ENCODE measurements at places on chromosomes 11 and 22. TPM values are rescaled to one million over a fixed set of nuclear protein-coding genes. Genes with fewer than 3 reads are reported as not detected.

GRCh38 chr22:30182350-30182745 lies 64.2 kb downstream of the LIF start:
- H3K36me3 ChIP-seq, result no peaks in the 10 kb centered on the region
- peaks cover 88% of the 10 kb centered on the region for H3K4me1 ChIP-seq
- peak overlapping the region; percentile 80 for H3K27ac ChIP-seq
- no peaks in the 10 kb centered on the region for H3K27me3 ChIP-seq
- no peak overlapping the region for H3K4me3 ChIP-seq

DNA sequence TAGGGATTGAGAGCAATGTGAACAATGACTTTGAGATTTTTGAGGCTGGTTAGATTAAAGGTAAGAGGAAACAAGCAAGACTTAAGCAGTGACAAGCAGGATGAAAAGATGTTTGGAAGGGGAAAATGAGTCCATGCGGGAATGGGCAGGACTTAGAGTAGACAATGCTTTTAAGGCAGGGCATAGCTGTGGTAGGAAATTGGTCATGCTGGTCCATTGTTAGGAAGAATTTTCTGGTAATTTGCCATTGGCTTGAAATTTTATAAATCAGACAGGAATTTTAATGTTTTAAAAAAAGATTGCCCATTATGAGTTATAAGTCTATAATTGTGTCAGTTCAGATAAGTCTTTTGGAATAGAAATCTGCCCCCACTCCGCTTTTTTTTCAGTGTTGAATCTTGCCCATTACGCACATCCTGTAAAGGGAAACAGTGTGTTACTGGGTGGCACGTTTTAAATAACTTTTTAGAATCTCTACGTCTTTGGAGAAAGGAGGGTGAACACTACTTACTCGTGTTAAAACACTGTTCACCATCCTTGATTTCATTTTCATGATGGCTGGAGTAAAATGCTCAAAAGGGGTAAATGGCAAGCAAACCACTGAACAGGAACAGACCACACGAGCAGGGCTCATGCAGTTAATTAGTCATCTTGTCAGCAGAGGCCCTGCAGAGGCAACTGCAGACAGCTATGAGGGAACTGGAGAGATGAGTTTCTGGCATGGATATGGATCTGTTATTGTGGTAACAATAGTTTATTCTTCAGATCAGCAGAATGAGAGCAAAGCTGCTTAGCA lies 25.0 kb downstream of the SWAP70 start:
- peak; percentile 38 for DNase-seq
- H3K27ac ChIP-seq, result no peak overlapping the region
- H3K4me1 ChIP-seq, result peaks cover 2% of the 10 kb centered on the region
- no peak overlapping the region for H3K4me3 ChIP-seq
- no peaks in the 10 kb centered on the region for H3K36me3 ChIP-seq
- H3K27me3 ChIP-seq, result no peaks in the 10 kb centered on the region

DNA sequence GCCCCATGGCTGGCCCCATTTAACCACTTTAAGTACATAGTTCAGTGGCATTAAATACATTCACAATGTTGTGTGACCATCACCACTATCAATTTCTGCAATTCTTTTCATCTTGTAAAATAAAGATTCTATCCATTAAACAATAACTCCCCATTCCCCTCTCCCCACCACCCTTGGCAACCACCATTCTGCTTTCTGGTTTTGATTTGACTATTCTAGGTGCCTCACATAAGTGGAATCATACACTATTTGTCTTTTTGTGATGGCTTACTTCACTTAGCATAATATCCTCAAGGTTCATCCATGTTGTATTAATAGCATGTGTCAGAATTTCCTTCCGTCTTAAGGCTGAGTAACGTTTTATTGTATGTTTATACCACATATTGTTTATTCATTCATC lies 7.0 kb downstream of the MYO7A start:
- no peak for DNase-seq
- H3K4me3 ChIP-seq, result no peak overlapping the region
- no peaks in the 10 kb centered on the region for H3K4me1 ChIP-seq
- no peaks in the 10 kb centered on the region for H3K36me3 ChIP-seq

DNA sequence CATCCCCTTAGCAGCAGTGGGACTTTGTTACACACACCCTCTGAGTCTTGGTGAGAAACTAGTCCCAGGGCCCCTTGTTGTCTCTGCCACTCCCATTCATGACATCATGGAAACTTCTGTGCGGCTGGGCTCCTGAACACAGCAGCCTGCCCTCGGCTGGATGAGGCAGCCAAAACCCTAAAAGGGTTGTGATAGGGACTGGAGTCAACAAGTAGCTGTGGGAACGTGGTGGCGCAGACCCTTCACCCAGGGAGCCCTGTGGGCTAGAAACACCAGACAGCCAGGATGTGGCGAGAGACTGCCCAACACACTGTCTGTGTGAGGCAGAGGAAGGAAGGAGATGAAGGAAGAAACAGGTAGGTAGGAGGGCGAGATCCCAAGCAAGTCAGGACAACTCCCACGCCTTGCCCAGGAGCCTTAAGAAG lies 3.9 kb downstream of the CD3D start:
- H3K27ac ChIP-seq, result peak overlapping the region; percentile 100
- H3K36me3 ChIP-seq, result peaks cover 50% of the 10 kb centered on the region
- H3K4me3 ChIP-seq, result peak overlapping the region; percentile 81
- DNase-seq, result peak; percentile 97
- H3K27me3 ChIP-seq, result no peaks in the 10 kb centered on the region

- no peaks in the 10 kb centered on the region for H3K4me1 ChIP-seq
- H3K4me3 ChIP-seq, result no peak overlapping the region
Observed at GRCh38 chr11:113332638-113333329, 18.4 kb downstream of the TTC12 start.

The C1QTNF5 gene
- total RNA-seq, result not detected

The TXN2 gene
- total RNA-seq, result 108 TPM

The GSTT2B gene
- not detected for total RNA-seq

The WNT11 gene
- total RNA-seq, result not detected

The OR10A2 gene
- not detected for total RNA-seq

All from activated naive CD4-positive, alpha-beta T cell treated with anti-CD3 and anti-CD28 coated beads for 36 hours (primary cell).